ENCODE measurements at places on chromosomes 7 and 10. TPM values are rescaled to one million over a fixed set of nuclear protein-coding genes. Genes with fewer than 3 reads are reported as not detected.

Gene CHAT
- 0.81 TPM for polyA plus RNA-seq

Gene RADIL
- polyA plus RNA-seq: 3.2 TPM

Gene PKD1L1
- 1.2 TPM for polyA plus RNA-seq

Gene HOXA13
- not detected for polyA plus RNA-seq

Gene TDRD1
- 0.10 TPM for polyA plus RNA-seq

Gene SNCG
- 44.8 TPM for polyA plus RNA-seq

- DNase-seq: peak; percentile 38
These were observed 1.2 kb downstream of the YWHAG start for GRCh38 chr7:76357475-76358010.

DNA sequence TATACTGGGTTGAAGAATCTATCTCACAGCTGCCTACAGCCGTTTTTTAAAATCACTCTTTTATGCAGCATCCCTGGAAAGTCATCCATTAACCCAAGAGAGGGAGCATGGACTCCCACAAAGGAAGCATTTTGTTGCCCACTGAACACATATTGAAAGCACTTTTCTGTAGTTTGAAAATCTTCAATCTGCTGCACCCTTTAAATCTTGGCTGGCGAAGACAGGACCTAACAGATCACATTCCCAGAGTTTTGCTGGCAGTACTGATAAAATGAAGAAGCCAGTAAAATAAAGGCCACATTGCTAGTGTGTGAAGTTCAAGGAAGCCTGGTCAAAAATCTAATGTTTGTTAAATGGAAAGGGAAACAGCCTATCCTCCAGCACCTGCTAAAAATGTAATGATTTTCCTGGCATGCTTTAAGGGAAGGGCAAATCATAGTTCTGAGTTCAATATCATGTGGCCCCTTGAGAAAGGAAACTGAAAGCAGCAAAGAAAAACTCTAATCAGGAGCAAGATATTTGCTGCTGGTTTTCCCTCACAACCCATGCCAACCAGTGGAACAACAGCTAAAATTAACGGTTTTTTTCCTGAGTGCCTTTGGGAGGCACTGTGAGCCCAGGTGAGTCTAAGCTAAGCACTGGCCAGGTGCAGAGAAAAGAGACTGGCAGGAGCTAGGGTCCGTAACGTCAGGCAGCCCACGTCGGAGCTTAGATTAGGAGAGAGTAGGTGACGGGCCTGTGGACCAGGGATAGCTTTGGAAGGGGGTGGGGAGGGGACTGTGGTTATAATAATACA, 97.9 kb upstream of the PALS2 start:
- peak; percentile 50 for DNase-seq

DNA sequence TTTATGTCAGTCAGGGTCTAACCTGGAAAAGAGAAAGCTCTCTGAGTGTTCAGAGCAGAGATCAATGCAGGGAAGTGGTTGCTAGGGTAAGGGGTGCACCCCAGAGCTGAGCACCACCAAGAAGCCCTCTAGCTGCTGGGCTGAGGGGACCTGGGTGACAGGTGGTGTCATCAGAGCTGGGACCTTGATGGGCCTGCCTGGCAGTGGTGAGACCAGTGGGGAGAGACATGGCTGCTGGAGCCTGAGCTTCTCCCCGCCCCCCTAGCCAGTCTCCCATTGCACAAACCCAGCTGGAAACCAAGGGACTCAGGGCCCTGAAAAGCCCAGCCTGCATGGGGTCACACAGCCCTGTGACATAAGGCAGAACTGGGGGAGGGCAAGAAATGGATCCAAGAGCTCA, 49.1 kb upstream of the OSBPL3 start:
- no peak for DNase-seq

DNA sequence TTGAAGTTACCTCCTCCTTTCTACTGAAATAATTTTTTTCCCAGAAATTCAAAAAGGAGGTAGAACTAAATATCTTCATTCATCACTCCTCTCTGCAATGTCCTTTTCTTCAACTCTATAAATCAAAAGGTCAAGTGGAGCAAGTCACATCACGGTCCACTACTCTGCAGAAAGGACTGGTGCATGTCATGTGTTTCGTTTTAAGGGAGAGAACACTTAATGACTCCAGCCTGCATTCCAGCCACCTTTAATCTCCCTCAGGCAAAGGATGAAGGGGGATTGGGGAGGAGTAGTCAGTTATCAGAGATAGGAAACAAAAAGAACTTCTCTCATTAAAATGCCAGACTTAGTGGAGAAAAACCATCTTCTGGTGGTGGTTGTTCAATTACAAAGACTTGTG, 78.9 kb downstream of the ANK3 start:
- no peak for DNase-seq

DNA sequence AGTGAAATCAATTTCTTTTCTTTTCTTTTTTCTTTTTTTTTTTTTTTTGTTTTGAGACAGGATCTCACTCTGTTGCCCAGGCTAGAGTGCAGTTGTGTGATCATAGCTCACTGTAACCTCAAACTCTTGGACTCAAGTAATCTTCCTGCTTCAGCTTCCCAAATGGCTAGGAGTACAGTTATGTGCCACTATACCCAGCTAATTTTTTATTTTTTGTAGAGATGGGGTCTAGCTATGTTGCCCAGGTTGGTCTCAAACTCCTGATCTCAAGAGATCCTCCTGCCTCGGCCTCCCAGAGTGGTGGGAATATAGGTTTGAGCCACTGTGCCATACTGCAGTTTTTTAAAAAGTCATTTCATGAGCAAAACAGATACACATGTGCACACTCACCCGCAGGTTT, 79.8 kb downstream of the ANK3 start:
- DNase-seq: no peak

DNA sequence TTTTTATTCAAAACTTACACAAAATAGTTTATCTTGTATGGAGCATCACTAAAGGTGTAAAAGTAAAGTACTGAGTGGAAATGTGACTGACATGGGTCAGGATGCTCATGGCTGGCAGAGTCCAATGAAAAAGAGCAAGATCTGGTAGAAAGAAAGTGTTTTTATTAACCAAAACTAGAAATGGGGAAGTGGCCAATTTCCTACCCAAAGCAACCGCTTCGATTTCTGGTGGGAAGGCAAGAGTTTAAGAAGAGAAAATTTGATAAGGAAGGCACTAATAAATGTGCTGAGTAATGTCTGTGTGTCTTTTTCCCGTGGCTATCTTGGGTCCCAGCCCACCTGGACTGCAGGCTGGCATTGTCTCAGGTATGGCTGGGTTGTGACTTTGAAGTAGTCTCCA, 277.7 kb downstream of the ANKRD7 start:
- no peak for DNase-seq

DNA sequence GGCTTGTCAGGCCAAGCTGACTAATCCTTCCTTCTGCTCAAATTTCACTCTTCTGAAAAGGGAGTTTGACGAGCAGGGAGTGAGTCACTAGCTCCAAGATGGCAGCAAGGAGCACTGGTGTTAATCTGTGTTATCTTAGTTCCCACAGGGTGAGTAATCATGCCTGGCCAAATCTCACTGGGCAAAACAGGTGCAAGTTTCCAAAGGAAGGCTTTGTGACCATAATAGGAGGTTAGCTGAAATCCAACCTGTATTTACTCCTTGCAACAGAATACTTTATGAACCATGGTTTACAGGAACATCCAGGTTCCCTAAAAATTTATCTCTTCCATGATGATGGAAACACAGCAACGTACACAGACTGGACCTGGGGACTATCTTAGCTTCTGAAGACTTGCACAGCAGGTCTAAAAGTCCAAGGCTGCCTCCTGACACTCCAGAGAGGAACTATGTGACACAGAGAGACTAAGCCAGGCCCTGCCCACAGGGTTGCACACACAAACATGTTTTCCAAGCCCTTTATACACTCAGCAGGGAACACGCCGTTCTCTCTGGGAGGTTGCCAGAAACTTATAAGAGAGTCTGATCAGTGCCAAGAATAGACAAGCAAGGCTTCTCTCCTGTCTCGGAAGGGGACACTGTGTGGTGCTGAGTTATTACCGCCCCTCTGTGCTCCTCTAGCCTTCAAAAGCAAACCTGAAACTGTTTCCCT, 46.3 kb downstream of the PDK4 start:
- peak; percentile 100 for DNase-seq

- no peak for DNase-seq
These were observed 16.8 kb upstream of the GPR15LG start for GRCh38 chr10:84156768-84157167.

GRCh38 chr7:69002416-69002815, 595.9 kb upstream of the AUTS2 start:
- peak; percentile 5 for DNase-seq

GRCh38 chr7:43729924-43730248, 563 bp upstream of the COA1 start:
- DNase-seq: no peak

DNA sequence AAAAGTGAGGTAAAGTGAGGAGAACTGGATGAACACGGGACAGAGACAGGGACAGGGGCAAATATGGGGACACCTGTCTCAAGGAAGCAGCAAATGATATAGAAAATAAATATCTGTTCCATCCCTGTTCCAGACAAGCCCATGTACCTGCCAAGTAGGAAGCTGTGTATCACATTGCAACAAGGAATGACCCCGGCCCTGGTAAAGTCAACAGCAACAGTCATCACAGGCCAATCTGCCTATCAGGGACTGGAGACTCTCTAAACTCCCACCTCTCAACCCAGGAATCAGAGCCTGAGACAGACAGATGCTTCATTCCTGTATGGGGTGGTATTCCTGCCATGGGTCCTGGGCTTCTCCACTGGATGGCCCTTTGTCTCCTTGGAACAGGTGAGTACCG, 156.6 kb upstream of the PRSS1 start:
- DNase-seq: no peak

- no peak for DNase-seq
These were observed 39.4 kb upstream of the PRSS1 start for GRCh38 chr7:142709921-142710320.

- DNase-seq: no peak
These were observed 52.8 kb upstream of the ANAPC16 start for GRCh38 chr10:72162978-72163377.

DNA sequence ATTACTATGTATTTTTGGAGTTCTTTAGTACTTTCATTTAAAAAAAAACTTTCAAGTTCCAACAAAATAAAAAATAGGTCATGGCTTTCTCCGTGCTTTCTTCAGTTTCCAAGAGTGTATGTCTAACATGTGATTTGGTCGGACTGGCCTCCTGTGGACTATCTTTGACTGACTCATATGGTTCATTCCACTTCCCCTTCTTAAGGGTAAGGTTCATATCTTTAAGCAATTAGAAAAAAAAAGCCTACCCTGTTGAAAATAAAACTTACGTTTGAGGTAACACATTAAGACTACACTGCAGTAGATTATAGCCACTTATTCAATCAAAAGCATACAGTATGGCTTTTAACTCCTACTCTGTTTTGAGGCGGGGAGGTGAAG, 112.8 kb upstream of the AHR start:
- DNase-seq: peak; percentile 67

DNA sequence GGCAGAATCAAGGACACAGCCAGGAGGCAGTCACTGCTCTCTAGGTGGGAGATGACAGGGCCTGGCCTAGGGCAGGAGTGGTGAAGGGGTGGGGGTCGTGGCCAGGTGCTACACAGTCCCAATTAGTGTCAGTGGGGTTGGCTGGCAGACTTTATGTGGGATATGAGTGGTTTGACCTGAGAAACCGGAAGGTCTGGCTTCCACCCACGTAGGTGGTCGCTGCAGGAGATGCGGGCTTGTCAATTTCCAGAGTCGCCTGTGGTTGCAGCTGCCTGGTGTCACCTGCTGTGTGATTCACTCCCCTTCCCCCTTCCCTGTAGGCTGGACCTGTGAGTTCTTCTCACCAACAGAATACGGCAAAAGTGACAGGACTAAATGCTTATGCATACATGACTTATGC, 124.3 kb downstream of the KLF6 start:
- no peak for DNase-seq

DNA sequence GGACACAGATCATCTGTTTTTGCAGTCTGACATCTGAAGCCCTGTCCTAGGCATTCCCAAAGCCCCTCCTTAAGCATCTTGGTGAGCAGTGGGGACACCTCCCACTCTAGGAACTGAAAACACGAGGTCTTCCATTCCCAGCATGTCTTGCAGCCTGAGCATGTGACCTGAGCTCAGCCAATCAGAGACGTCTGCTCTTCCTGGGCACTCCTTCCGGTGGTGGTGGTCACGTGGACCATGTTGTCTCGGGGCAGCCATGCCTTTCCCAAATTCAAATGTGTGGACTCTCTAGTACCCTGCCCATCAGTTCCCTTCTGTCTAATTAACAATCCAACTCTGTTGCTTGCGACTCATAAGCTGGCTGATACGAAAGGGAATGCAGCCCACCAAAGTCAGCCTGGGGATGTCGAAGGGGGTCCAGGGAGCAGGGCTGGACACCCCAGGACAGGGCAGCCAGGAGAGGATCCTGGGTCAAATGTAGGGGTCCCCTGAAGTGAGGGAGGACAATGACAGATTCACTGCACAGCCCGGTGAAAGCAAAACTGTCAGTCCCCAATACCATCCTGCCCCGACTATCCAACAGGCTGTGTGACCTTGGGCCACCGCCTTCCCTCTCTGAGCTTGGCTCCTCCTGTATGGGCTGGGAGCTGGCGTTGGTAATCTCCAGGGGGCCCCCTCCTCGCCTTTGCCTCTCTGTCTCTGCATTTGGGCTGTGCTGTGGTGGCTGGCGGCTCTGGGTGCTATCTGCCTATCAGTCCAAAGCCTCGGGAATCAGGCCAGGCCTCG, 57.4 kb upstream of the BAIAP2L1 start:
- no peak for DNase-seq

DNA sequence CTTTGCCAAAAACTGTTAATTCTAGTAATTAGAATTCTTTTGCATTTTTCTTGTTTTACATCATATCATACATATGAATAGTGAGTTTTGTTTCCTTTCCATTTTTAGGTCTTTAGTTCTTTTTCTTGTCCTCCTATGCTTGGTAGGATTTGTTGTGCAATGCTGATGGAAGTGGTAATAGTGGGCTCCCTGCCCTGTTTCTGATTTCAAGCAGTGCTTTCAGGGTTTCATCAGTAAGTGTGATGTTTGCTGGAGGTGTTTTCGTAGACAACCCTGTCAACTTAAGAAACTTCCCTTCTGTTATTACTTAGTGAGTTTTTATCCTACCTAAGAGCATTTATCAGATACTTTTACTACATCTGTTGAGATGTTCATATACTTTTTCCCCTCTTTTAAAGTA, 50.5 kb downstream of the CSGALNACT2 start:
- DNase-seq: no peak

- peak; percentile 65 for DNase-seq
These were observed 175.1 kb downstream of the NEURL1 start for GRCh38 chr10:103668351-103669242.

DNA sequence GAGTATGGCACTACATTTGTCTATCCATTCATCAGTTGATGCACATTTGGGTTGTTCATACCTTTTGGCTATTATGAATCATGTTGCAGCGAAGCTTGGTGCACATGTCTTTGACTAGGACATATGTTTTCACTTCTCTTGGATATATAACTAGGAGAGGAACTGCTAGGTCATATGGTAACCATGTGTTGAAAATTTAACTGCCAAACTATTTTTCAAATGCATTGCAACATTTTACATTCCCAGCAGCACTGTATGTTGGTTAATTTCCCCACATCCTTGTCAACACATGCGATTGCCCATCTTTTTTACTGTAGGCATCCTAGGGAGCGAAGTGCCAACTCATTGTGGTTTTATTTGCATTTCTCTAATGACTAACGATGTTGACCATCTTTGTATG, 183.4 kb downstream of the PRKCQ start:
- no peak for DNase-seq

- DNase-seq: no peak
These were observed 314.0 kb upstream of the SEMA3A start for GRCh38 chr7:84508606-84509005.
